ENCODE measurements at places on chromosomes 11 and 22. TPM values are rescaled to one million over a fixed set of nuclear protein-coding genes. Genes with fewer than 3 reads are reported as not detected.

The PAFAH1B2 gene
- total RNA-seq: 143 TPM

The MS4A12 gene
- total RNA-seq: 0.21 TPM

The CD59 gene
- total RNA-seq: 41.5 TPM

The SCGB1D4 gene
- total RNA-seq: not detected

The ATL3 gene
- total RNA-seq: 24.4 TPM

- H3K27me3 ChIP-seq: peaks cover 7% of the 10 kb centered on the region
- peak; percentile 41 for DNase-seq
- H3K4me3 ChIP-seq: no peak overlapping the region
- peaks cover 9% of the 10 kb centered on the region for H3K4me1 ChIP-seq
- no peaks in the 10 kb centered on the region for H3K36me3 ChIP-seq
- H3K27ac ChIP-seq: no peak overlapping the region
Observed at GRCh38 chr22:29208502-29208862, 2.8 kb downstream of the EMID1 start.

- H3K4me1 ChIP-seq: peaks cover 9% of the 10 kb centered on the region
- peaks cover 17% of the 10 kb centered on the region for H3K27me3 ChIP-seq
- no peak for DNase-seq
- H3K27ac ChIP-seq: no peak overlapping the region
- H3K4me3 ChIP-seq: no peak overlapping the region
Observed at GRCh38 chr22:46055911-46056545, 79.1 kb upstream of the WNT7B start.

DNA sequence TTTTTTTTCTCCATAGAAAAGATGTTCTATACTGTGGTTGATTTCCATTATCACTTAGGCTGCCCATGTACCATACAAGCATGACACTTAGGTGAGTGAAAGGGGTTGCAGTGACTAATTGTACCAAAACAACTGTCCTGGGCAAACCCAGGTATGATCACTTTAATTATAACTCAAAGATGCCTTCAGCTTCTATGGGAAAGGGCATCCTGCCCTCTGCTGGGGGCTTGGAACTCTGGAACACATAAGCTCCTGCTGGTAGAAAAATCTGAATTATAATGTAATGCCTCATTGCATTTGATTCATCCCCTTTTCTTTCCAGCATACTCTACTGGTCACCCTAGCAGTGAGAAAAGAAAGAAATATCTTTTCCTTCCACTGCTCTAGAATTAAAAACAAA lies 206.3 kb downstream of the DDX10 start:
- H3K4me3 ChIP-seq: no peak overlapping the region
- H3K36me3 ChIP-seq: no peaks in the 10 kb centered on the region
- no peaks in the 10 kb centered on the region for H3K27me3 ChIP-seq
- H3K4me1 ChIP-seq: peaks cover 41% of the 10 kb centered on the region
- peak; percentile 74 for DNase-seq
- no peak overlapping the region for H3K27ac ChIP-seq

GRCh38 chr22:43855431-43855830 lies 6.9 kb downstream of the SULT4A1 start:
- peaks cover 14% of the 10 kb centered on the region for H3K4me1 ChIP-seq
- no peaks in the 10 kb centered on the region for H3K27me3 ChIP-seq
- no peak overlapping the region for H3K27ac ChIP-seq
- H3K4me3 ChIP-seq: no peak overlapping the region

GRCh38 chr11:66866511-66866986 lies 9.7 kb downstream of the LRFN4 start:
- no peak for DNase-seq
- no peak overlapping the region for H3K4me3 ChIP-seq
- H3K4me1 ChIP-seq: no peaks in the 10 kb centered on the region

GRCh38 chr22:27790376-27791158 lies 11.0 kb downstream of the MN1 start:
- DNase-seq: peak; percentile 69
- H3K36me3 ChIP-seq: no peaks in the 10 kb centered on the region
- H3K27me3 ChIP-seq: peaks cover 73% of the 10 kb centered on the region
- H3K4me1 ChIP-seq: peaks cover 65% of the 10 kb centered on the region
- peak overlapping the region; percentile 41 for H3K4me3 ChIP-seq
- H3K27ac ChIP-seq: no peak overlapping the region

DNA sequence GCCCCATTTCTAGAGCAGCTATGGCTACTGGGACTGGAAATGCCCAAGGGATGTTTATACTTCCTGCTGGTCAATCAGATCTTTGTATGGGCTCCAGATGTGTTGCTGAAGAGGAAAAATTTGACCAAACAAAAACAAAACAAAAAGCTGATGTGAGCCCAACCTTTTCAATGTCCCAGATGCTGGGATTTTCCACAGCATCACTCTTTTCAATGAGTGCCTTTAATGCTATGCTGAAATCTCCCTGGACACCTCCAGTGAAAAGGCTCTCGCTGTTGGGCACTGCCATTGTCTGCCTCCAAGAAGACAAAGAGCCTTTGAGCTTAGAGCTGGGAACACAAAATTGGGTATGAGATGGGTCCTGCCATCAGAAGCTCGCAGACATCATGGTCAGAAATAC lies 671.9 kb downstream of the NTM start:
- H3K4me1 ChIP-seq: peaks cover 15% of the 10 kb centered on the region
- H3K27me3 ChIP-seq: no peaks in the 10 kb centered on the region
- DNase-seq: no peak
- no peak overlapping the region for H3K27ac ChIP-seq
- H3K4me3 ChIP-seq: no peak overlapping the region

GRCh38 chr22:24060375-24060788 lies 49.3 kb downstream of the CABIN1 start:
- H3K27ac ChIP-seq: no peak overlapping the region

DNA sequence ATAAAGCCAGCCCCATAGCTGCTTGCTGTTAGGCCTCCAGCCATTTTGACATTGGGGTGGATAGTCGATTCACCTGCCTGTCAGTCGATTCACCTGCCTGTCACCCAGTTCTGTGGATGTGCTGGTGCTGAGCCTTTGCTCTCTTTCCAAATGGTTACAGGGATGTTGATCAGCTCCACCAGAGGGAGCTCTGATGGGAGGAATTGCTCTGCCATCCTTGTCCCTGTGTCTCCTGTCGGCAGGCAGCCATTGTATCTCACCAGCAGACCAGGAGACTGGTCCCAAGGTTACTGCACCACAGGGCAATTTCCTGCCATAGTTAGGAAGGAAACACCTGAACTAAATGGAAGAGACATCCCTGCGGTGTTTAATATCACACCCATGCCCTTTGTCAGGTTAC lies 6.1 kb downstream of the MPEG1 start:
- H3K36me3 ChIP-seq: peaks cover 6% of the 10 kb centered on the region
- peak; percentile 73 for DNase-seq
- H3K27me3 ChIP-seq: no peaks in the 10 kb centered on the region
- no peak overlapping the region for H3K4me3 ChIP-seq
- H3K27ac ChIP-seq: no peak overlapping the region
- H3K4me1 ChIP-seq: peaks cover 4% of the 10 kb centered on the region

GRCh38 chr11:17988465-17988864 lies 24.4 kb downstream of the SERGEF start:
- no peak overlapping the region for H3K27ac ChIP-seq
- no peak for DNase-seq
- no peaks in the 10 kb centered on the region for H3K4me1 ChIP-seq

DNA sequence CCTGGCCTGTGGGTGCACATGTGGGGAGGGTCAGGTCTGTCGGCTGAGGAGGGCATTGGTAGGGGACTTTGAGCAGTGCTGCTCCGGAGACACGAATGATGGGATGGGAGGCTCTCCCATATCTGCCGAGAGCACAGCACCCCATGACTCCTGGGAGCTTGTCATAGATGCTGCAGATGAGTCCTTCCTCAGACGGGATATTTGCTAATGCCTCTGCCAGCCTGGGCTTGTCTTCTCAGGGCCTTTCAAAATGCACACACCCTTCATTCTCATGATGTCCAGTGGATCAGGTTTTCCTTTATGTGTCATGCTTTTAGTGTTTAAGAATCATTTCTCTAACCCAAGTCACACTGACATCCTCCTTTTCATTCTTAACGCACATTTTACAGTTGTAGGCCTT lies 8.1 kb upstream of the RNH1 start:
- H3K27me3 ChIP-seq: no peaks in the 10 kb centered on the region
- no peaks in the 10 kb centered on the region for H3K4me1 ChIP-seq
- no peaks in the 10 kb centered on the region for H3K36me3 ChIP-seq
- no peak overlapping the region for H3K27ac ChIP-seq
- no peak for DNase-seq
- no peak overlapping the region for H3K4me3 ChIP-seq

- peaks cover 18% of the 10 kb centered on the region for H3K4me1 ChIP-seq
- H3K27ac ChIP-seq: no peak overlapping the region
- no peak for DNase-seq
- H3K4me3 ChIP-seq: no peak overlapping the region
- peaks cover 34% of the 10 kb centered on the region for H3K27me3 ChIP-seq
- no peaks in the 10 kb centered on the region for H3K36me3 ChIP-seq
Observed at GRCh38 chr11:67026941-67027340, 4.0 kb downstream of the SYT12 start.

- H3K27me3 ChIP-seq: peaks cover 69% of the 10 kb centered on the region
- H3K4me1 ChIP-seq: peaks cover 41% of the 10 kb centered on the region
- no peaks in the 10 kb centered on the region for H3K36me3 ChIP-seq
- DNase-seq: no peak
Observed at GRCh38 chr11:44725757-44726282, 942 bp upstream of the TSPAN18 start.

DNA sequence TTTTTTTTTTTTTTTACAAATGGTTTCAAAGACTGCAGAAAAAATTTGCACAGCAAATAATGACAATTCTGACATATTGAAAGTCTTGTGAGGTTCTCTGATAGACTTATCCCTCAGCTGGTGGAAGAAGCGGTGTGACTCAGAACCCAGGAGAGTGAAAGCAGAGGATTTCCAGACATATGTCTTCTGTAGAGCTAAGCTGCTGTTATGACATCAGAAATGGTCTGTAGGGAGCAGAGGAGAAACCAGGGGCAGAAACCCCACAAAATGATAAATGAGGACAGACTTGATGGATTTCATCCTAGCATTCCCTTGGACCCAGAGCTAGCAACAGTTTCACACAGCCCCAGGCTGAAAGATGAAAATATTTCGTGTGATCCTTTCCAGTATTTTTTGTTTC lies 582.6 kb downstream of the METTL15 start:
- H3K36me3 ChIP-seq: no peaks in the 10 kb centered on the region
- H3K4me3 ChIP-seq: no peak overlapping the region
- H3K4me1 ChIP-seq: no peaks in the 10 kb centered on the region
- DNase-seq: no peak
- no peak overlapping the region for H3K27ac ChIP-seq
- no peaks in the 10 kb centered on the region for H3K27me3 ChIP-seq

GRCh38 chr22:46967445-46968358 lies 205.3 kb downstream of the TBC1D22A start:
- H3K27me3 ChIP-seq: no peaks in the 10 kb centered on the region
- no peak overlapping the region for H3K4me3 ChIP-seq
- DNase-seq: peak; percentile 25
- no peaks in the 10 kb centered on the region for H3K4me1 ChIP-seq

GRCh38 chr11:108226036-108226435 lies 3.2 kb downstream of the ATM start:
- no peaks in the 10 kb centered on the region for H3K27me3 ChIP-seq
- H3K36me3 ChIP-seq: peaks cover 10% of the 10 kb centered on the region
- DNase-seq: no peak
- H3K4me1 ChIP-seq: peaks cover 16% of the 10 kb centered on the region
- H3K27ac ChIP-seq: peak overlapping the region; percentile 17
- no peak overlapping the region for H3K4me3 ChIP-seq

DNA sequence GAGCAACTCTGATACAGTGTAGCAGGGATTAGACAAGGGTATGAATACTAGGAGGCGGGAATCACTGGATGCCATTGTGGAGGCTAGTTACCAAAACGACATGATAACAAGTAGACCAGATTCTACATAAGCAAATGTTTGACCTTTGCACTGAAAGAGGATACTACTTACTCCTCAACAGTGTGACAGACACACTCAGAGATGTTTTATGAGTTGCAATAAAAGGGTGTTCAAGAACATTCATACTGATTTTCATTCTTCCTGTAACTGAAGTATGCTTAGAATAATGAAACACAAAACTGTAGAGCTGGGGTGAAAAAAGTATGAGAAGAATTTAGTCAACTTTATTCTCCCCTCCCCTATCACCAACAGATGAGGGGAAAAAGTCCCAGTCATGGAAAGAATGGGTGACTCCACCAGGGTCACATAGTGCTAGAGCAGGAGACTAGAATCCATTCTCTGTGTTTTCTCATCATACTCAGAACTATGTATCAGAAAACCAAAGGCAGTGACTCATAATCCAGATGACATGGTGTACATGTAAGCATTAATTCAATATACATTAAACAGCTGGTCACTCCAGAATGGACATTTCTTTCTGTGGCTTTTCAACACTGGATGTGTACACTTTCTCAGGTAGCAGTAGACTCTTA lies 32.8 kb downstream of the ARHGAP20 start:
- DNase-seq: no peak
- H3K27ac ChIP-seq: no peak overlapping the region
- no peak overlapping the region for H3K4me3 ChIP-seq
- H3K36me3 ChIP-seq: no peaks in the 10 kb centered on the region
- H3K4me1 ChIP-seq: no peaks in the 10 kb centered on the region

GRCh38 chr11:64601605-64602465 lies 10.8 kb downstream of the SLC22A12 start:
- no peak overlapping the region for H3K4me3 ChIP-seq
- H3K27ac ChIP-seq: no peak overlapping the region
- DNase-seq: no peak
